NCI-H1930 (cell line): ENCODE measurements at places on chromosomes 7 and 10.

DNA sequence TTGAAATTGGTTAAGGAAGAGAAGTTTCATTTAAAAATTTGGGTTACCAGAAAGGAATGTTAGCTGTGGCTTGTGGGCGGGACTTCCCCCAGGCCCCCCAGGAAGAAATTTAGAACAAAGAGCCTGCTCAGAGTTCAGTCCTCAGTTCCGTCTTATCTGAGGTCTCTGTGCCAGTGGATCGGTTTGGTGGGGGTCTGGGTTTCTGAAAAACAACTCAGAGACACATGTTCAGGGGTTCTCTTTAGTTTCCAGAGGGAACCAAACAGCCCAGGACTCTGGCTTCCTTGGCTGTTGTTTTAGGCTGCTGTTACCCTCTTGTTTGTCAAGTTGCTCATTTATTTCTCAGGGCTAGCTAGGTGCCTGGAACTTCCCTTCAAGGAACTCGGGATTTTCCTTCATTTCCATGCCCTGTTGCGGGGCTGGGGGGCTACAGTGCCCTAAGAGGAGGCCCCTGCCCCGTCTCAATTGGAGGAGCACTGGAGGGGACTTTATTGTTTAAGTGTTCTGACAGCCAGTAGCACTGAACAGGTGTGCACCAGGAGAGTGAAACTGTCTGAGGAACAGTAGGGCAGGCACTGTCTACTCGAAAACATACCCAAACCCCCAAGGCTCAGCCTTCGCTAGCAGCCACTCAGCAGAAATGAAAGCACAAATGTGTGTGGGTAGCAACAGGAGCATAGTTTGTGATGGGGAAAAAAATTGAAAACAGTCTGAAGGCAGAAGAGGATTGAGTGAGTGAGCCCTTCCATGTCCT, 59.9 kb downstream of the ALOX5 start:
- DNase-seq, result no peak

- DNase-seq, result no peak
Observed at GRCh38 chr7:47698386-47698785, 116.5 kb upstream of the TNS3 start.

- DNase-seq, result no peak
Observed at GRCh38 chr10:69961881-69962745, 90.5 kb upstream of the MACROH2A2 start.

GRCh38 chr7:88169717-88170320, 50.0 kb downstream of the SRI start:
- DNase-seq, result no peak

- DNase-seq, result no peak
Observed at GRCh38 chr7:94923412-94923811, 16.0 kb downstream of the PPP1R9A start.

GRCh38 chr10:86261941-86262687, 104.5 kb downstream of the GRID1 start:
- no peak for DNase-seq

- DNase-seq, result no peak
Observed at GRCh38 chr10:43395571-43396060, 13.4 kb downstream of the HNRNPF start.

- DNase-seq, result no peak
Observed at GRCh38 chr7:7756577-7756976, 38.2 kb upstream of the RPA3 start.

DNA sequence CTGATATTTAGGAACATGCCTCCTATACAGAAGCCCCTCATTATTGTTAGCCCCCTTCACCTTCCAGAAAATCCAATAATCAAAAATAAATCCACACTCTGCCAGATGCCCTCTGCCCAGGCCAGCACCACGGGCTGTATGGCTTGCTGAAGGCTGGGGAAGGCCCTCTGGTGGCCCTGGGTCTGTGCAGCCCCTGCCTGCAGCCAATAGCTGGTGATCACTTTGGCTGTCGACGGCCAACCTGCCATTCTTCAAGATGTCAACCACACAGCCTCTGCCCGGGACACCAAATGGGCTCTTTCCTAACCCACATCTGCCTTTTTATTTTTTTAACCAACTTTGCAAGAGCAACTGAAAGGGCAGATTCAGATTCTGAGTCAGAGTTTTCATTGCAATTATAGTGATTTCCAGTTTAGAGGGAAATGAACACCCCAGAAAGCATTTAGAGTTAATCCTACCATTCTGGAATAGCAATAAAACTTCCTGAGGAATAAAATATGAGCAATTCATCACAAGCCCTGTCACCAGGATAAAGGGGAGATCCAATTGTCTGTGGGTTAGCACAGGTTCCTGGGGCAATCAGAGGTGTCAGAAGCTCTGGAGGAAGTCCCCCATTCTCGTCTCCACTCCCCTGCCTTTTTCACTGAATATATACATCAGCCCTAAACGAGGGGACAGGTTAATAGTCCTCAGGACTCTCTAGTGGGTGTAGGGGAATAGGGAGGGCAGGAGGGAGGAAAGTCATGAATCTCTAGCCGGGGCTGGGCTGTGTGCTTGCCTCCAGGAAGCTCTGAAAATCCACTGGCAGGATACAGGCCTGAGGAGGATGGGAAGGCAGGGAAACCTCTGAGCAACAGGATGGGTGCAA, 211.3 kb downstream of the GRID1 start:
- DNase-seq, result no peak

GRCh38 chr7:46909601-46910051, 672.3 kb downstream of the TNS3 start:
- no peak for DNase-seq

- DNase-seq, result no peak
Observed at GRCh38 chr7:74655768-74656440, 1.6 kb upstream of the GTF2I start.

GRCh38 chr7:80428161-80429054, 83.5 kb downstream of the GNAT3 start:
- peak; percentile 37 for DNase-seq
